ENCODE measurements at places on chromosomes 16 and 17. TPM values are rescaled to one million over a fixed set of nuclear protein-coding genes. Genes with fewer than 3 reads are reported as not detected.

DNA sequence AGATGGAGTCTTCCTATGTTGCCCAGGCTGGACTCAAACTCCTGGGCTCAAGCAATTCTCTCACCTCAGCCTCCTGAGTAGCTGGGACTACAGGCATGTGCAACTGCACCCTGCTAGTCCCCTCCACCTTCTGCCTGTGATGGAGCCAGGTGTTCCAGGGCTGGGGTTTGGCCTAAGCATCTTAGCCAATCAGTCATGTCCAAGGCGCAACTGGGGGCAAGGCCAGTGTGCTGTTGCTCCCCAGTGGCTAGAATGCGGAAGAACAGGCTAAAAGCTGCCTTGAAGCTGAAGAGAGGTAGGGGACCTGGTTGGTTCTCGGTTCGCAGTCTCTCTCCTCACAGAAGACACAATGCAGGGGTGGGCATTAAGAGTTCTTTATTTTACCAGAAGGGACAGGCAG, 18.6 kb downstream of the FLOT2 start:
- peak; percentile 75 for DNase-seq

Gene DPEP2
- total RNA-seq: not detected

- DNase-seq: no peak
Observed at GRCh38 chr17:1107083-1107776, 72.6 kb downstream of the ABR start.

- DNase-seq: no peak
Observed at GRCh38 chr16:67868290-67868689, 4.6 kb upstream of the EDC4 start.

- no peak for DNase-seq
Observed at GRCh38 chr16:28205117-28205899, 6.5 kb downstream of the XPO6 start.

DNA sequence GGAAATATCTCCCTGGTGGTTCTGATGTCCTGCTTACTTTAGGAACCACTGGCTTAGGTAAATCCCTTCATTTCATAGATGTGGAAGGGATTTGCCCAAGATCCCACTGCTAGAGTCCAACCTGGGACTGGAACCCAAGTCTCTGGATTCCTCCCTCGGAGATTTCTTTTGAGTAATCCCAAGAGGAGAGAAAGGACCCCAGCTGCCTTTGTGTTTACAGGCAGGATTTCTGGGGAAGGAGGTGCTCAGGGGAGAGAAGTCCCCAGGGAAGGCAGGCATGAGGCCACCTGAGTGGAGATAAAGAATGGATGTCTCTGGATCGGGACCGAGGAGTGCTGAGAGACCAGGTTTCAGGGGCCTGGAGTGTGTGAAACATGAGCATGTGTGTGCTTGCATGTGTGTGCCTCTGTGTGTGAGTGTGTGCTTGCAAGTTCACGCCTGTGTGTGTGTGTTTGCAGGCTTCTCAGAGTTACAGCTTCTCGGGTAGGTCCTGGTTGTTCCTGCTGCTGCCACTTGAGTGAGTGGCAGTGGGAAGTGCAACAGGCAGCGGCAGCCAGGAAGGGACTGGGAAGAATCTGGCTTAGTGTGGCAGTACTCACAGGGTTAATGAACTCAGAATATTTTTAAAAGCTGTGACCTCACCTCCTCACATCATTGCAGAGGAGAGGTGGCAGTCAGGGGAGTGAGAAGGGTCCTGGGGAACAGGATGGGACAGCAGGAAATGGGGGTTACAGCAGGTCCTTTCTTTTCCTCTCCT, 2.2 kb downstream of the KCNH6 start:
- no peak for DNase-seq

Data from H1 (cell line).